ENCODE measurements at places on chromosomes 12 and 14. TPM values are rescaled to one million over a fixed set of nuclear protein-coding genes. Genes with fewer than 3 reads are reported as not detected.

ESPL1 gene
- total RNA-seq = 11.8 TPM

VRTN gene
- 4.3 TPM for total RNA-seq

MPHOSPH9 gene
- 30.1 TPM for total RNA-seq

- DNase-seq = no peak
These were observed 438.5 kb downstream of the LRIG3 start for GRCh38 chr12:58481811-58482210.

- DNase-seq = no peak
These were observed 12.2 kb downstream of the DDX51 start for GRCh38 chr12:132131952-132132351.

- peak; percentile 34 for DNase-seq
These were observed 112.0 kb downstream of the SLC15A5 start for GRCh38 chr12:16165506-16165905.

- no peak for DNase-seq
These were observed 25.6 kb downstream of the FRMD6 start for GRCh38 chr14:51677266-51677665.

Data from endothelial cell (in vitro differentiated cells).